ENCODE measurements at places on chromosomes 5 and 9.

DNA sequence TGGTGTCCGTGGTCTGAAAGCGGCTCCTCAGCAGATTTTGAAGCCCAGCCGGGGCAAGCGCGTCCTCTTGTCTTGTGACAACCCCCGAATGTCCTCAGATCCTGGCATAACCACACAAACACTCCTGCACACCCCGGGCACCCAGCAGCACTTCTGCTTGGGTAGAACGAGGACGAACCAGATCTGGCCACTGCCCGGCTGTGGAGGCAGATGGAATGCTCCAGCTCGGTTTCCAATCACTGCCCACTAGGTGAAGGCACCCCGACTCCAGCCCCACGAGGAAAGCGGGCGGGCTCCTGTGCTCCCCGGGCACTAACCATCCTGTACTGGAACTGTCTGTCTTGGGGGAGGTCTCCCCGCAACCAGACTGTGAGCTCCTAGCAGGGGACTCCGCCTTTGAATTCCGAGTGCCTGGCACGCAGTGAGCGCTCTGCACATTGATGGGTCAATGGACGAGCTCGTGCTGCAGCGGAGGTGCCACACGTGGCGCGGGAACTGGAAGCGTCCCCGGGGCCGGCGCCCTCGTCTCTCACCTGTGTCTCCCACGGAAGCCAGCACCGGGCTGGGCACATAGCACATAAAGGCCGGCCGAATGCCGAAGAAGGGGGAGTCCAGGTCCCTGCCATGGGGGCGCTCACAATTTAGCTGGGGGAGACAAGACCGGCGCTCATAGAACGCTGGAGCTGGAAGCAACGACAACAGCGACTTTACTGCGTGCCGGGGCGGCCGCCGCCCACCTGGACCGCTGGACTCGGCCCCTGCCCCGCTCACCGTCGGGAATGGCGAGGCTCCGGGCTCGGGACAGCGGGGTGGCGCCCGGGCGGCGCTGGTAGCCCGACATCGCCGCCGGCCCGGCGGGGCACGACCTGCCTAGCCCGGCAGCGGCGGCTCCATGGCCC is 608 bp downstream of the ENTR1 start:
- DNase-seq, result peak; percentile 21

GRCh38 chr9:105204416-105204815 is 40.0 kb upstream of the SLC44A1 start:
- no peak for DNase-seq

- no peak for DNase-seq
Observed at GRCh38 chr5:39013938-39014337, 60.3 kb downstream of the RICTOR start.

DNA sequence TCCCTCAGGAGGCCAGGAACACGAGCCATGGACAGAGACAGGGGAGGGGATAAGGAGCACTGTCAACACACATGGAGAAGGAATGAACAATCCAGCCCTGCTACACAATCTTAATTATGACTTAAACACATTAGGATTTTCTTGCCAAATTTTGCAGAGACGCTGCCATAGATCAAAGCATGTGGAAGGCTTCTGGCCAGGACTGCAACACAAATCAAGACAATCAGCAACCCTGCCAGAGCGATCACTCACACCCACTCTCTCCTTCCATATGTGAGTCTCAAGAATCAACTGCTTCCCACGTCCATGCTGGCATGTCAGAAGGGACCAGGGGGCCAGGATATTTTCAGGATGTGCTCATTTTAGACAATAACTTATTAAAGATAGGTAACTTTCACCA is 85.6 kb downstream of the ROR2 start:
- DNase-seq, result no peak

- no peak for DNase-seq
Observed at GRCh38 chr9:1047591-1048230, 2.4 kb upstream of the DMRT2 start.

GRCh38 chr5:135831439-135831838 is 3.0 kb upstream of the SLC25A48 start:
- DNase-seq, result no peak

DNA sequence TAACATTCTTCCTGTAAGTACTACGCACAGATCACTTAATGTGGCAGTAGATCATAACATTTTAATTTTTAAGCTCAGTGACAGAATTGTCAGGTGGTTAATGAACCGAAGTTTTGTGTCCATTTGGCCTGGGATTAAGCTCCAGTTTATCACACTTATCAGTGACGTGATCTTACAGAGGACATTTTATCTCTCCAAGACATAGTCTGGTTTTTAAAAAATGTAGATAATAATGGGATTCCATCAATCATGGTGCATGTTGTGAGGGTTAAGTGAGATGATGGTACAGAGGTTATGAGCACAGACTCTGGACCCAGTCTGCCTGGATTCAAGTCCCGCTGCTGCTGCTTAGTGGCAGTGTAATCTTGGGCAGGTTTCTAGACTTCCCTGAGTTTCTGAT is 66.0 kb upstream of the ZFAND5 start:
- no peak for DNase-seq

- DNase-seq, result no peak
Observed at GRCh38 chr9:37395663-37396062, 26.8 kb upstream of the GRHPR start.

DNA sequence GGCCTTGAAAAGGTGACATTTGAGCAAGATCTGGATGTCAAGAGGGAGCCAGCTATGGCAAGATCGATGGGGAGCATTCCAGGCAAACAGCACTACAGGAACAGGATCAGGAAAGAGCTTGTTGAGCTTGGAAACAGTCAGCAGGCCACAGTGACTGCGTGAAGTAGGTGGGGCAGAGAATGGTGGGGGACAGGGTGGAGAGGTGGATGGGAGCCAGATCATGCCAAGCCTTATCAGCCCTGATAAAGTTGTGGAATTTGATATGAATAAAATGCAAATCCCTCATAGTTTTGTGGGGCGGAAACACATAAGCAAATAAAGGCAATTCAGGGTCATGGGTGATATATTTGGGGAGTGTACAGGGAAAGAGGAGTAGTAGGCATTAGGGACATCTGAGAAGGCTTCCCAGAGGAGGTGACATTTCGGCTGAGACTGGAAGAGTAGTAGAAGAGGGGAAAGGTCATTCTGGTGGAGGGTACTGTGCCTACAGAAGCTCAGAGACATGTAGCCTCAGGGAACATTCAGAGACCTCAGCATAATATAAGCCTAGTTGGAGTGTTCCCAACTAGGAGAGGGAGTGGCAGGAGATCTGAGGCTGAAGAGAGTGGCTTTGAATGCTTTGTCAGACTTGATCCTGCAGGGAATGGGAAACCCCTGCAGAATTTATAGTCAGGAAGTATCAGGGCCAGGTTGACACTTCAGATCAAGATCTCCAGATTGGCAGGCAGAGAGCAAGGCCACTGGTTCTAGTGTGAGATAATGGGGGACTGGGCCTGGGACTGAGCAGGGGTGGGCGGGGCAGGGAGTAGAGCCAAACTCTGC is 9.7 kb upstream of the CYSTM1 start:
- no peak for DNase-seq

- no peak for DNase-seq
Observed at GRCh38 chr5:137891849-137892248, 2.6 kb downstream of the PKD2L2 start.

DNA sequence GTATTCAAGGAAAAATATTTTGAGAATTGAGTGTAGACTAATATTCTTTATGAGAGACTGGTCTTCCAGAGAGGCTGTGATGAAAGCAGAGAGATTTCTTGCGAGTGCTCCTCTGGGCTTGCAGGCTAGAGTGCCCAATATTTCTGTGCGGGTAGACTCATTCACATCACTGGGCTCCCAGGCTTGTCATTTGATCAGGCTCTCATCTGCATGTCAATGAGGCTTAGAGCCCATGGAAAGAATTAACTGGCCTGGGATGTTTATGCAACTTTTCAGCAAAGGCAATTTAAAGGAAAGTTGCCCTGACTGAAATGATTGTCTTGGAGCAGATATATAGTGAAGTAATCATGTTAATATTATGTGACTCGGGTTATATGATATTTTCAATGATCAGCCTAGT is 42.3 kb downstream of the SNCAIP start:
- no peak for DNase-seq

DNA sequence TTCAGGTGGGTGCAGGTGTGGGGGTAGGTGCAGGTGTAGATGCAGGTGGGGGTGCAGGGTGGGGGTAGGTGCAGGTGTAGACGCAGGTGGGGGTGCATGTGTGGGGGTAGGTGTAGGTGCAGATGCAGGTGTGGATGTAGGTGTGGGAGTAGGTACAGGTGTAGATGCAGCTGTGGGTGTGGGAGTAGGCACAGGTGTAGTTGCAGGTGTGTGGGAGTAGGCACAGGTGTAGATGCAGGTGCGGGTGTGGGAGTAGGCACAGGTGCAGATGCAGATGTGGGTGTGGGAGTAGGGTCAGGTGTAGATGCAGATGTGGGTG is 94.6 kb downstream of the PHF2 start:
- DNase-seq, result no peak

DNA sequence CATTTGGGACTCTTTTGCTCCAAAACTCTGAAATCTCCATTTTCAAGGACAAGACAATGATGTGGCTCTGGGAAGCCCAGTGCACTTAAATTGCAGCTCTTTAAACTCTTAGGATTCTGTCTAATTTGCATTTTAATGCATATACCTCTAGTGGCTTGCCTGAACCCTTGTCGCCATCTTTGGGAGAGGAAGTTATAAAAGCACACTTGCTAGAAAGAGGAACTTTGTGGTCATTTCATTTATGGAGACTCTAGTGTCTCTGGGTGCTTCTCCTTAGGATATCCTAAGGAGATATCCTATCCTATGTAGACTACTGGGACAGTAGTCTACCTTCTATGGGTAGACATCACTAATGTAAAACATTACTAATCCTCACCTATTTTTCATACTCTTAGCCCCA is 77.3 kb upstream of the SLC1A3 start:
- DNase-seq, result no peak

DNA sequence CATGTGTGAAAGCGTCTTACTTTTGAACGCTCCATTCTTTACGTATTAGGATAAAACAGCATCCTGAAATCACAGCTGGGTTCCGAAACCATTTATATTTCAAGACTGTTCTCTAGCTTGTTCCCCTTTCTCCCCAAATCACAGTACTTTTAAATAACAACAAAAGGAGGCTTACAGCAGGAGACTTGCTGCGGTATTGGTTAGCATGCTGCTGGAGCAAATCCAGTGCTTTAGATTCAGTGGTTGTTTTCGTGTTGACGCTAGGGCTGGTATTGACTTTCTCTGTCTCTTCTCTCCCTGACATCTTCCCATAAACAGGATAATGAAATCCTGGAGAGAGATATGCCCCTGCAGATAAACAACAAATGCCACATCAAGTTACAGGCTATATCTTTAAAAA is 103.1 kb downstream of the ZNF608 start:
- no peak for DNase-seq

DNA sequence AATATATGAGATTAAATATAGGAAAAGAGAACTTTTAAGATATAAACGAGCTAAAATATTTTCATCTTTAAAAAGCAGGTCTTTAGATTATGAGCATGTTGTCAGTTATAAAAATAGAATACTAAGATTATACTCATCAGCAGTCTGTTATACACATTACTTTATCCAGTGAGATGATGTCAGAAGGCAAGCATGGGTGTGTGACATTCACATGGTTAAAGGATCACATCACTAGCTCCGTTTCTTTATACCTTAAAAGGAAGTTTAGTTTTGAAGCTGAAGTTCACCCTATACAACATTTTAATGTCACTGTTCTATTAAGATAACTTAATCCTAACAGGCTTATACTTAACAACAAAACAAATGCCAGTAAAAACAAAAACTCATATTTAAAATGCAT is 59.6 kb downstream of the RICTOR start:
- no peak for DNase-seq

- DNase-seq, result no peak
Observed at GRCh38 chr9:121498487-121499176, 1.0 kb downstream of the GGTA1 start.

DNA sequence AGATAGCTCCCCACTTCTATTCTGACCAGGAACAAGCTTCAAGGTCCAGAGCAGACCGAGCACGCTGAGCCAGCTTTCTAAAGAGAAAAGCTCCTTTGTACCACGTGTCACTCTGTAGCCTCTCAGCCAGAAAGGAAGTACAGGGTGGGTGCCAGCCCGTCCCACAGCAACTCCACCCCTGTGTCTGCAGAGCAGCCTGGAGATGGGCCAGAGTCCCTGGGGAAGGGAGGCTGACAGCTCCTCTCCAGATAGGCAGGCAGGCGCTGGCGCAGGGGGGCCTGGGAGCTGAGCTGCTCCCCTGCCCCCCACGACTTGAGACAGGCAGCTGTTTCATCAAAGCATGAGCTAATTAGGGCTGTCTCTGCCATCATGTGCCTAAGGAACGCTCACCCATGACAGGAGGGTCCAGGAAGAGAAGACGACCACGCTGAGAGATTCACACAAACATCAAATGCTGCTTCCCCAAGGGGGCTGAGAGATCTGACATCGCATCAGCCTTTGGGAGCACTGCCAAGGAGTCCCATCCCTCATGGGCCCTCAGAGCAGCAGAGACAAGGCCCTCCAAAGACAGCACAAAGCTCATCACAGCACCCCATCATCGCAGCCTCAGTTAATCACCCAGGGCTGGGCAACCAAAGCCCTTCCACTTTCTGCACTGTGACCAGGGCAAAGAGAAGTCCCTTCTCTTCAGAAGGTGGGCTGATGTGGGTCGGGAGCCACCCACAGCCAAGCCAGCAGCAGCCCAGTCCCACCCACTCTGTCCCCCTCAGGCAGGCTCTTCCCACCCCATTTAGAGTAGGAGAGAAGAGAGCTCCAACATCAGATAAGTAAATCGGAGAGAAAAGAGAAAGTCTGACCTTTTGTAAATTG is 78.5 kb upstream of the LRRTM2 start:
- DNase-seq, result no peak

- no peak for DNase-seq
Observed at GRCh38 chr5:73727470-73727869, 101.5 kb downstream of the ARHGEF28 start.

- no peak for DNase-seq
Observed at GRCh38 chr9:81030027-81030426, 659.3 kb downstream of the TLE1 start.

GRCh38 chr9:21095561-21095960 is 17.8 kb upstream of the IFNB1 start:
- DNase-seq, result no peak

DNA sequence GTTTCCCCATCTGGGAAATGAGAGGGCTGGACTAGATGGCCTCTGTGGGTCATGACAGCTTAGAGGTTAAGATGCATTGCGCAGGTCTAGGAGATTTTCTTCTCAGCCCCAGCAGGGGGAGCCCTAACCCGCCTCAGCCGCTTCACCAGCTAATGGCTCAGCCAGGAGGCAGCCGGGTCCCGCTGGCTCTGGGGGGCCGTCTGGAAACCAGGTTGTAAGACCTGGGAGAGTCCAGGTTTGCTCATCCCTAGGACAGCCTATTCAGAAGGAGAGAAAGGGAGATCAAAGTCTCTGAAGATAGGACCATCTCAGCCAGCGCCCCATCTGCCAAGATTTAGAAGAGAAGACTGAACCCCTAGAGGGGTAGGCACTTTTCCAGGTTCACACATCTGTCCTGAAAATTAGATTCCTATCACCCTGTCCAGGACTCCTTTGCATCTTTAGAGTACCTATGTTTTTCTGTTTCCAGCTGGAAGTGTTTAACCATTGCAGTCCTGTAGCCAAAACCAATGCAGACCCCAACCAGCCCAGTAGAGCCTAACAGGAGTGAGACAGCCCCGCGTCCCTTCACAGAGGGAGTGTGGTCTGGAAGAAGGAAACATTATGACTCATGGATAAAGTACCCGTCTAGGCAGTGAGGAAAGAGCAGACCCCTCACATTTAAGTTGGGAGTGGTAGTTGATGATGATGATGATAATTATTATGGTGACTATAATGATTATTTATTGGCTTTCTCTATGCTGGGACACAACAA is 27.5 kb downstream of the SPARC start:
- peak; percentile 50 for DNase-seq

- no peak for DNase-seq
Observed at GRCh38 chr9:109120204-109120789, 550 bp upstream of the TMEM245 start.

GRCh38 chr9:97938081-97938644 is at the start of gene HEMGN:
Gene HEMGN (minus strand): TSS chr9:97938172. CDS start chr9:97938136, 36 bp downstream.
- DNase-seq, result peak; percentile 7
